ENCODE measurements at places on chromosomes 4 and X.

GRCh38 chr4:177118596-177118995, 191.1 kb upstream of the NEIL3 start:
- peak; percentile 87 for DNase-seq

DNA sequence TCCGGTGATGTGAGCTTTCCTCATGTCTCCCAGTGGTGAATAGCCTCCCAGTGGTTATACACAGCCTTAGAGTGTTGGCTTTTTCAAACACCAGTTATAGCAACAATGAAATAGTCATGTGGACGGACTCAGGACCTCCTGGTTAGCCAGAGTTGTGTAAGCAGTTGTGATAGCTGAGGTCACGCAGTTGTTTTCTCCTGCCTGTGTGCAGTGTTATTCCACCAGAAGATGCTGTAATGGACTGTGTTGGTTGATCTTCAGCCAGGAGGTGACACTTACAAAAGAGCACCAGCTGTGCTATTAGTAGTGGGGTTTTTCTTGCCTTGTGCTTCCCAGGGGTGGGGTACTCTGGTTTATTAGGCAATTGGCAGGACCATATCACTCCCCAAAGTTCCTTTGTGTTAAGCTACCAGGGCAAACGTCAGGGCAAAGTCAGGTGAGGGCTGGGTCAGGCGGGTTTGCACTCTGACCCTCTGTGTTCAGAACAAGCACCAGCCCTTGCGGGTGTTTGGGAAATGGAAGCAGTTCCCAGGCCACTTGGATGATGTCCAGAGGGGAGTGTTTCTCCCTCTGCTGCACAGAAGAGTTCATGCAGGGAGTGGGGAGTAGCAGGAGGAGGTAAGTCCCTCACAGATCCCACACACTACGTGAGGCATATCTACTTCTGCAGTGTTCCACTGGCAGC, 252.6 kb downstream of the TMEM47 start:
- DNase-seq: no peak

DNA sequence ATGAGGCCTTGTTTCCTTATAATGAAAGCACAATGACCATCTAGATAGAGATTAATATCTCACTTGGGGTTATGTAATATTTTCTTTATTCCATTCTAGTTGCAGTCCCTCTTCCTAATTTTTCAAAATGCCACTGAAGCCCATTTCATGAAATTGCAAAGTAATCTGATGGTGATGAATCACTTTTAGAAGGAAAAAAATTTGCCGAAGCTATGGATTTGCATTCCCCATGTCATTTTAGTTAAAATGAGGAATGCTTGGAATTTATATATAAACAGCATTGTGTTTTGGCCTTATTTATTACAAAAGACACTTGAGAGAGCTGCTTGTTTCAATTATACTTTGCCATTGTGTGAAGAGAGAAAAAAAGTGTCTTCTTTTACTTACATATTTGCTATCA, 241.7 kb upstream of the TEX13A start:
- peak; percentile 21 for DNase-seq

GRCh38 chr4:33369446-33369845, 2649.3 kb downstream of the PCDH7 start:
- DNase-seq: no peak

DNA sequence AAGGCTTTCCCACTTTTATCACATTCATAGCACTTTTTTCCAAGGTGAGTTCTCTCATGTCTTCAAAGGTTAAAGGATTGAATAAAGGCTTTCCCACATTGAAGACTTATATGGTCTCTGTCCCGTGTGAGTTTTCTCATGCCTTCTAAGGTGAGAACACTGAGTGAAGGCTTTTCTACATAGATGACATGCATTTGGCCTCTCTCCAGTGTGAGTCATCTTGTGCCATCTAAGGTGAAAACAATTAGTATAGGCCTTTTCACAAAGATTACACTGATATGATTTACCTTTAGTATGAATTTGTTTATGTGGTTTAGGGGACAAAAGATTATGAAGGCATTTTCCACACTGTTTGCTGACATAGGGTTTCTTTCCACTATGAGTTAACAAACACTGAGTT, 21.2 kb downstream of the USP17L30 start:
- no peak for DNase-seq

GRCh38 chr4:150133605-150134004, 55.4 kb downstream of the DCLK2 start:
- peak; percentile 36 for DNase-seq

DNA sequence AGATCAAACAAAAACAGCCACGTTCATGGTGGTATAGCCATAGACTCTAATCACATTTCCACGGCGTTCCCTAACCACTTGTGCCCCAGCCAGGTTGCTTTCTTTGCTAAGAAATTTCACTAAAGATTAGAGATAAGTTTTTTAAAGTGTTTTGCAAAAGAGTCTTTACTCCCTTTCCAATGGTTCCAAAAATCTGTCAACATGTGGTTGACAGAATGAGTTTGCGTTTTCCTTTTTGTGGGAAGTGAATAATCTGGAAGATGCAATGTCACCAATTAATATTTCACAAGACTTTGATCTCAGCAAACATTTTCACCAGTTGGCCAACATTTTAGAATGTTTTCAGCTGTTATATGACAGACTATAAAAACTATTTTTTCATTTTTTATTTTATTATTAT, 35.3 kb downstream of the CXCL1 start:
- DNase-seq: peak; percentile 3

GRCh38 chr4:93072292-93072691, 756.3 kb upstream of the ATOH1 start:
- no peak for DNase-seq

- no peak for DNase-seq
Measured at GRCh38 chrX:107470971-107471370, 21.5 kb downstream of the FRMPD3 start.

DNA sequence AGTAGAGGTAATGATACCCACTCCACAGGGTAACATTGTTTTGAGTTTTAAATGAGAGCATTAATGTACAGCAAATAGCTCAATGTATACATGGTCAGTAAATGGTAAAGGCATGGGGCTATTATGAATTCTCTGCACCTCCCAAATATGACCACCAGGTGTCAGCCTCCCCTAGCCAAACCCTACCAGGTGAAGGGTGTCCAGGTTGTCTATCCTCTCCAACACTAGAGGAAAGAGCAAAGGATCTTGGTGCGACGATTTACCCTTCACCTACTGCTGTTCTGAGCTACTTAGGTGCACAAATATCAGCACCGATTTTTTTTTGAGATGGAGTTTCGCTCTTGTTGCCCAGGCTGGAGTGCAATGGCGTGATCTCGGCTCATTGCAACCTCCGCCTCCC, 26.5 kb upstream of the XIAP start:
- DNase-seq: peak; percentile 6

DNA sequence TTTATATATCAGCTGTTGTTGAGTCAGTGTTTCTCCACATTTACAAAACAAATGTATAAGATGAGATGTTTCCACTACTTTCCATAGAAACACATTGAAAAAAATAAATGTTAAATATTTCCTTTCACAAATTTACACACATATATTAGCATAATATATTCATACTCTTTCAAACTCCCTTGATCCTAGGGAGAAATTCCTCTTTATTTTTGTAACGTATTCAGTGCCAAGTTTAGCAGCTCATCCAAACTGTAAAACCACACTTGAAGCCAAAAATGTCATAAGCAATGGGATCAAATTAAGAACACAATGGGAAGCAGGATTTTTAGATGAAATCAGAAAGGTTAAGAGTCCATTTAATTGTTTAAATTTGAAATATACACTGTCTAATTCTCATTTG, 381.1 kb upstream of the MAD2L1 start:
- no peak for DNase-seq

- no peak for DNase-seq
Measured at GRCh38 chrX:48540028-48540375, 488 bp downstream of the TBC1D25 start.

DNA sequence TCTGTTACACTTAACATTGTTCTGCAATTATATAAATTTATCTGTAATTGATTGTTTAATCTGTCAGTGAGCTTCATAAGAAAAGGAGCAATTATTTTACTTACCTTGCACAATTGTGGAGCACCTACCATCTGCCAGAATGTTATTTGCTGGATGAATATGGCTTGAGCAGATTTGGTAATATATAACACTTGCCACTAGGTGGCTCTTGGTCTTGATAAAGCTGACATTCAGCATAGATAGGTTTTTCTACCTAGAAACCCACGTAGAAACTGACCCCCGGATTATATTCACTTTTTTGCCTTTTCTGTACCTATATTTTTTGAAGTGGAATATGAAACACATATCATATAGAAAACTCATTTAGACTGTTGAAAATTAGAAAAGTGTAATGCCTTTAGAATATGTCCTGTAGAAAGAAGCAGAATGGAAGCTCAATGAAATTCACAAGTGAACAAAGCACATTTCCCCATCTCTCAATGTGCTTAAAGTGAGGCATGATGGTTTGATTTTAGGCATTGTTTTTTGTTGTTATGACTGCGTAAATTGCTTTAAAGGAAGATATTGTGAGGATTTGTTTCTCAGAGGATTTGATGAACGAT, 9.5 kb downstream of the RBPJ start:
- peak; percentile 55 for DNase-seq

Measured in HCEC 1CT (cell line).